ENCODE measurements at places on chromosomes 11 and 22.

- no peak for DNase-seq
These were observed 212.5 kb downstream of the SWAP70 start for GRCh38 chr11:9876331-9876730.

DNA sequence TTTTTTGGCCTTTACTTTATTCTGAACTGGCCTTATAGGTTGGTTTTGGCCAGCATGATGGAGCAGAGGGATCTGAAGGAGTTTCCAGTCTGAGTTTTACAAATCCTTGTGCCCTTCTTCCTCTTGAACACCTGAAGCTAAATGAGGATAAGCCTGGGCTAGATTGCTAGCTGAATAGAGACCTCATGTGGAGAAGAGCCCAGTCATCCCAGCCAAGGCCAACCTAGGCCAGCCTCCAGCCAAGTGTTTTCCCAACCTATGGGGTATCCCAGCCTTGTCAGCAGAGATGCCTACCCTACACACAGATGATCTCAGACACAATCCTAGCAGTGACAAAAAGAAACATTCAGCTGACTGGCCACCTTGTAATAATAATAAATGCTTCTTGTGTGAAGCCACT lies 966 bp upstream of the CASP12 start:
- DNase-seq, result no peak

- DNase-seq, result no peak
These were observed 5.1 kb downstream of the SLC43A3 start for GRCh38 chr11:57421805-57422204.

GRCh38 chr11:118524757-118525470 lies 2.4 kb upstream of the TTC36 start:
- no peak for DNase-seq

DNA sequence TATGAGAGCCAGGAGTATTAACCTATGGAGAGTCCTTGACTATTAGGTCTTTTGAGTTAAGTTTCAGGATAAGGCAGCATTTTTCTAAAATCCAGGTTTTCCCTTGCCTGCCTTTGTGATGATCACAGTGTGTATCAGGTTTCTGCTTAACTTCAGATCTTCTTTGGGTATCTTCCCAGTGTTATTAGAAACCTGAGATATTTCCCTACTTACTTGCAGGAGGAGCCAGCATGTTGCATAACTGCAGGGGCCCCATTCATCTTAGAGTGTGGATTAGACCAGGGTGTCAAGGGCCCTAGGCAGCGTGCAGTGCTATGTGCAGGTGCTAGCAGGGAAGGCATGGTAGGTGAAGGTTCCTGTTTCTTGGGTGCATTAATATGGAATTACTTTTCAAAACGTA lies 69.5 kb downstream of the ZNRF3 start:
- no peak for DNase-seq

DNA sequence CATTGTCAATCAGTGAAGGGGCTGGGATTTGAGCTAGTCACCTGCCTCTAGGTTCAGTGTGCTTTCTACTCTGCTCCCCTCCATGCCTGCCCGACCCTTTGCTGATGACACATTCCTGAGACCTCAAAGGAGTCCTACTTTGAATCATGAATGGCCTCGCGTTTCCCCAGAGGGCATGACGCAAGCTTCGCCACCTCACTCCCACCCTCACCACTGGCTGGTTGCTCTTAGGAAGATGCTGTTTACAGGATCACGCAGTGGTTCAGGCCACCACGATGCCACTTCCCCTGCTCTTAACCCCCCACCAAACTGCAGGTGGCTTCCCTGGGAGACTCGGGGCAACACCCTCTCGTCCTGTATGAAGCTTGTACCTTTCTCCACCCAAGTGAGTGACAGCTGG lies 62.9 kb upstream of the B3GAT1 start:
- no peak for DNase-seq

DNA sequence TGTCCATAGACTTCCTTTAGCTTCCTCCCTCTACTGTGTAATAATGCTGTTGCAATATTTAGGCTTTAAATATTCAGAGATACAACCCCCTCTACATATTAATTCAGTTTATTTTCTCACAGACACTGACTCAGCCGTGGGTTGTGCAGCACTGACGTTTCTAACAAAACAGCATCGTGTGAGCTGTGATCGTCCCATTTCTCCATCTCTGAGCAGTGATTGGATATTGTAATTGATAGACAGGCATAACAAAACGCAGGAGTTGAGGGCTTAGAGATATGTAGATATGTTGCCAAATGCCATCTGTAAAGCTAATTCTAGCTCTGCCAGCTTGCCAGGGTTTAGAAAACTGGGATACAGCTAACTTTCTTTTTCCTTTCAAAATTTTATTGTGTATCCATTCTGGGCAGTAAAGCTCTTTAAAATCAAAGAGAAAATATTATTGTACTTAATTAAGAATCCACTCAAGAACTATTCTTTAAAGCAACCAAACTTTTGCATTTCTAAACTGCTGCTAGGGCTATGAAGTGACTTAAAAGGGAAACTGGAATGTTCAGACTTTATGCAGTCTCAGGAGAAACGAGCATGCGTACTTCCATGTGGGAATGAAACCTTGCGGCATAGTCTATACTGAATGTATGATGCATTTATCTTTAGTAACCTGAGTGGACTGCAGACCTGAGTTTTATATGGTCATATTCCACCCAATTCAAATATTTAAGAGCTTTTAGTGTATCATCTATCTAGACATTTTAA lies 22.7 kb downstream of the BTBD10 start:
- no peak for DNase-seq

DNA sequence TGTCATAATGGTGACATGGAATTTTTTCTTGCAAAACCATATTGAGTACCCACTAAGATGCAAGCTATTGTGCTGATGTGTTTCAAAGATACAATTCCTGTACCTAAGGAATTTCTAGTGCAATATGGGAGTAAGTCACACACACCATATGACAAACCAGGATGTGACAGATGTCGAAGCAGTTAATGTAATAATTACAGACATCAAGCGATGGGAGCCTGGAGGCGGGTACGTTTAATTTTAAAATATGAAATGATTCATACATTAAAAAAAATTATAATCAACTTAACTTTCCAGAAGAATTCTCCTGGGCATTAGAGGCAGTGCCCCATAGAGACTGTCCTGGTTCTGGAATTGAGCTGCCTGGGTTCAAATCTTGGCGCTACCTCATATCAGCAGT lies 6.0 kb downstream of the SYCE3 start:
- no peak for DNase-seq

DNA sequence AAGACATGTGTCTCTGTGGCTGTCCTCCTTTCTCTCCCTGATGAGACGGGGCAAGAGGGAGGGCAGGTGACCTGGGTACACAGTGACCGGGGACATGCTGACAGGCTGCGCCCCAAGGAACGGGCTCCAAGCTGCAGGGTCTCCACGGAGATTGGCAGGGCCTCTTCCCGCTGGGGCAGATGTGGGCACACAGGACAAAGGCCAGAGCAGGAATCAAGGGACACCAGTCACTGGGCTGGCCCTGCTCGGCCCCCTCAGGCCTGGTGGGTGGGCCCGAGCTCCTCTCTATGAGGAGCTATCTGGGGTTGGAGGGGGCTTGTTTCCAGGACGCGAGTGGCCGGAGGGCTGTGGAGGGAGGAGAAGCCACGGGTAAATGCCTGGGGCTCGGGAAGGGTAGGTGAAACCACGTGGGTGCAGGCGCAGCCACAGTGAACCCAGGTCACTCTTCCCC lies 11.2 kb downstream of the PNPLA5 start:
- DNase-seq, result no peak

GRCh38 chr11:26651916-26652315 lies 69.9 kb downstream of the SLC5A12 start:
- no peak for DNase-seq

DNA sequence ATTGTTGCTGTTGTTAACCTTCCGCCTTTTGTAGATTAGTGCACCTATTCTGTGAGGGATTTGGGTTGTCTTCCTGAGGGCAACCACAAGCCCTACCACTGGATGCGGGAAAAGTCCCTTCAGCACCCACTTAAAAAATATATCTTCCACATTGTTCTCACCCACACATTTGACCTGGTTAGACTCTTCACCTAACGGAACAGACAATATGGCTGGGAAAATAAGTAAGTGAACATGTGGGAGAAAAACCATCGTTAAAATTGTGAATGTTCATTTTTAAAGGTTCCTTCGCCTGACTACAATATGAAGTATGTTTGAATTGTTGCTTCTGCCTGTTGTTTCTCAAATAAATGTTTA lies 72.0 kb upstream of the MPEG1 start:
- no peak for DNase-seq

DNA sequence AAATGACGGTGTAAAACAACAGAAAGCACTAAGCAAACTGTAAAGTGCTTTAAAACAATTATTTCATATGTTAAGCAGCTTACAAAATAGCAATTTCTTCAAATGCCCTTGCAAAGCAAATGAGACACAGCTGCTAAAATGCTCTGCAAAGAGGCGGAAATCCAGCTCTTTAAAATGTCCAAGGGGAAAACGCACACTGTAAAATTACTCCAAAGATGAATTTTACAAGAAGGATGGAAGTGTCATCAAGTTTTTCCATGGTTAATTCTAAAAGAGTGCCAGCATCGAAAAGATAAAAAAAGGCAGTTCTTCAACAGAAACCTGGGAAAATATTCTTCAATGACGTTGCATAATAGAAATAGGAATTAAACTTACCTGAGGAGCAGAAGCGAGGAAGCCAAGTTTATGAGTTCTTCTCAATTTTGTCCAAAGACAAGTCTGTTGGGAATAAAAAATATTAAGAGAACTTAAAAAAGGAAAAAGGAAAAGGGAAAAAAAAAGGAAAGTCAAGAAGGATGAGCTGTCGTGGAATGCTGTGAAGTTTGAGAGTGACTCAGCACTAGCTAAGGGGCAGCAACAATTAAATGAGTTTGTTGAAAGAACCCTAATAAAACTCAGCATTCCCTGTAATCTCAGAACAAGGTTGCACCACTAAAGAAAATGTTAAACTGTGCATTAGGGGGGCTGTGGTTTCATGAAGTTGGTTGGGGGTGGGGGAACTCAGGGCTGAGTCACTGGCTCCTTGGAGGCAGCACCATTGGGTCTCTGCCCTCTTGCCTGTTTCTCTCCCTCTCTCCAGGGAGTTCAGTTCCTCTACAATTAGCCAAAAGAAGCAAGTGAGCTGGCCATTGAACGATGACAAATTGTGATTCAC lies 64.2 kb upstream of the BLID start:
- DNase-seq, result no peak

- no peak for DNase-seq
These were observed 12.2 kb downstream of the GGT5 start for GRCh38 chr22:24232725-24233124.

- DNase-seq, result no peak
These were observed 728 bp downstream of the RPL3 start for GRCh38 chr22:39318507-39319283.

DNA sequence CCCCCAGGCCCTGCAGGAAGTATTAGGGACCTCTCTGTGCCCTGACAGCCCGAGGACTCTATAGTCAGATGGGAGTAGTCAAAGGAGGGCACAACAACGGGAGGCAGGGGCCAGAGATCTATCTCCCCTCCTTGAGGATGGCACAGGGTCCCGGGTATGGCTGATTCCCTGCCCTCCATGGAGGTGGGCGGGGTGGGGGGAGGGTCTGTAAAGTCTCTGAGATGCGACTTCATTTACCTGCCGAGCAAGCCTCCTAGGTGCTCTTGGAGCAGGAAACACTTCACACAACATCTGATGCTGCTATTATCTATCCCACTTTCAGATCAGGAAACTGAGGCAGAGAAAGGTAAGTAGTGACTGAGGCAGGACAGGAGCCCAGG lies 769 bp upstream of the CDC42EP1 start:
- DNase-seq, result no peak

GRCh38 chr11:59267736-59268475 lies 55.2 kb upstream of the MPEG1 start:
- no peak for DNase-seq

DNA sequence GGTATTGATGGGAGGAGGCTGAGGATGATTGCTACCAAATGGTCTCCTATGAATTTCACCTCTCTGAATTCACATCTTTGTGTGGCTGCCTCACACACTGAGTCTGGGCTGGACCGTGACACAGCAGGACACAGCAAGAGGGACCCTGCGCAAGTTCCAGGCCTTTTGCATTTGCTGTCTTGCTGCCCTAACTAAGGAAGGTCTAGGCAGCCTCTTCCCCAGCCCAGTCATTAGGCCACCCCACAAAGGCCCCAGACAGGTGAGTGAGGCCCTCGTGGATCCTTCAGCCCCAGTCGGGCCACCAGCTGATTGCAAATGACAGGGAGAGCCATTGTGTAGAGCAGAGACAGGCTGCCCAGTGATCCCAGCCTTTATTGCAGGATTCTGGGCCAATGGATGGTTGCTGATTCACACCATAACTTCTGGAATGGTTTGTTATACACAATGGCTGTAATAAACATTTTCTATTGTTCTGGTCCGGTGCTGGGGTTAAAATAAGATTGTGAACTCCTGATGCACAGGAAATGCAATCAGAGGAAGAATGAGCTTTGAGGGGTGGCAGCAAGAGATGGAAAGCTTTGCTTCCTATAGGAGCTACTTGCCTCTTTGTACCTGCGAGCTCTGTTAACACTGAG lies 28.5 kb upstream of the CSNK2A3 start:
- DNase-seq, result no peak

GRCh38 chr11:28133146-28133545 lies 25.0 kb downstream of the METTL15 start:
- DNase-seq, result no peak
